T-helper 1 cell (primary cell): ENCODE measurements at places on chromosomes 3 and 15.

GRCh38 chr15:81011593-81011992 lies 10.9 kb downstream of the TLNRD1 start:
- DNase-seq, result no peak

DNA sequence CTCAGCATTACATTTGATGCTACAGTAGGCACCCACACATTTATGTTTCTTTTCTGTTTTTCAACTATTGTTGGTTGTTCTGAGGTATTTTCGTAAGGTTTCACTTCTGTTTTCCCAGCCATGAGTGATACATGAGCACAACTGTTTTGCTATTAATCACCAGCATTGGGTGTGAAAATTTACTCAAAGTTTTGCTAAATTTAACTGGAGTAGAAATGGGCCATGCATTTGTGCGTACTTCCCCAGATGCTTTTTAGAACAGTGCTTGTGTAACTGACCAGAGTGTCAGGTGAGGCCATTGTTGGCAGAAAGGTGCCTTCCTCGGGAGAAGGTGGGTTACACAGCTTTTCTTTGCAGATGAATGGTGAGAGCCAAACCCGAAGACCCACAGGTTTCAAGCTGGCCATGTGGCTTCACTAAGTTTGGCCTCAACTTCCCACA lies 70.4 kb downstream of the ST6GAL1 start:
- no peak for DNase-seq

- no peak for DNase-seq
Observed at GRCh38 chr3:148150141-148150540, 547.6 kb upstream of the AGTR1 start.

- DNase-seq, result no peak
Observed at GRCh38 chr15:36778531-36778930, 199.1 kb downstream of the CDIN1 start.

DNA sequence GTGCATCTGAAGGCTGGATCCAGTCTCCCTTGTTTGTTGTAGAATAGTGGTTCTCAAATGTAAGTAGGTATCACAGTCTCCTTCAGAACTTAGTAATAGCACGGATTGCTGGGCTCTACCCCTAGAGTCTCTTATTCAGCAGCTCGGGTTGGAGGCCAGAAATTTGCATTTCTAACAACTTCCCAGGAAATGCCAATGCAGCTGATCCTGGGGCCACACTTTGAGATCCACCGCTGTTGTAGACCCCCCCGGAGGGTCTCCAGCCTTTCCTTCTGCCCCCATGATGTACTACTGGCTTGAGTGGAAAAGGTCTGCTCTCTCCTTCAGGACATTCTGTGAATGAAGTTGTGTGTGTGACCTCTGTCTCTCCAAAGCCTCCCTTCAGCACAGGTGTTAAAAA lies 153.8 kb upstream of the CTNNB1 start:
- DNase-seq, result no peak

- DNase-seq, result no peak
Observed at GRCh38 chr3:141746962-141747361, 8.9 kb downstream of the RNF7 start.

GRCh38 chr15:77571741-77572140 lies 61.0 kb downstream of the LINGO1 start:
- DNase-seq, result no peak

DNA sequence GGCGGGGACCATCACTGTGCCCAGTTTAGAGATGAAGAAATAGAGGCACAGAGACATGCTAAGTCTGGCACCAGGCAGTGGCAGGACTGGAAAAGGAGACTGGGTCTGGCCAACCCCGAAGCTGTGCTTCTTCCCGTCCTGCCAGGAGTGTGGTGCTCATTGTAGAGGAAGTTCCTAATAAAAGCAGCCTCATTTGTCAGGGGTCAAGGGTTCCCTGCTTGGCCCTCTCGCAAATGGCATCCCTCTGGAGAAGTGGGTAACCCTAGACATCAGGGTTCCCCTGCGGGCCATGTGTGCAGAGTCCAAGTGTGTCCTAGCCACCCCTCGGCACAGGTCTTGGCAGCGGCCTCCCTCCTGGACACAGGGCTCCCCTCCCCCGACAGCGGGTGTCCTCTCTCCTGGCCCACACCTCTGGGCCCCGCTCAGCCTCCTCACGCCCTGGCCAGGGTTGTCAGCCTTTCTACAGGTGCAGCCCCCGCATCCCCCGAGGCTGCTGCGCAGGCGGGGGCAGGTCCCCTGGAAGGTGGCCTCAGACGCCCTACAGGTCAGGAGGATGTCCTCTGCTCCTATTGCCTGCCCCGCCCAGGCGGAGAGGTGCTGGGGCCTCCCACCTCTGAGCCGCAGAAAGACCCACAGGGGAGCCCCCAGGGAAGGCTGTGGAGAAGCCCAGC lies 61.8 kb upstream of the PRR20G start:
- no peak for DNase-seq

DNA sequence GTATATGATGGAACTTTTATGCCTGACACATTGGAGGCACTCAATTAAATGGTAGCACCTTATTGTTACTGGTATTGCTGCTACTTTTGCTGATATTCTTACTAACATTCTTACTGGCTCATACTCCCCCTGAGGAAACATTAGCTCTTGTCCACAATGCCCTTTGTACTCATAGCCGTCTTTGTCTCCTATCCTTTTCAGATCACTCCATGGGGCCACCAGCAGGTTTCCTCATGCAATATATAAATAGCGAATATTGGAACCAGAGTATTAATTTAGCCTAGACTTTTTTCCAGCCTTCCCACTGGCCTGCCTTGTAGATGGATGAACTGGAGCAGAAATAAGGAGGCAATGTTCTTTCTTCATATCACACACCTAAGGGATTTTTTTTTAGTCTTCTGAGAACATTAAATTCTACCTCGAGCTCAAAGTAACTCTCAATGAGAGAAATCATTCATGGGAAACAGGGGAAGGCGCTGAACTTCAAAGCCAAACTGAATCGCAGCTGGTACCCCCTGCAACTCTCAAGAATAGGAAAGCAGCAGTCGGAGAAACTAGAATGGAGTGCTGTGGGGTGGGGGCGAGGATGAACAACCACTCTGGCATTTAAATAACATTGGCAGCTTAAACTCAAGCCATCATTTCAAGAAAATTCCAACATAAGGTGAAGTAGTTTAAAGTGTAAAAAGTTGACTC lies 300.3 kb downstream of the TAFA4 start:
- DNase-seq, result no peak
